Retinal pigment epithelial cell (primary cell): ENCODE measurements at places on chromosomes 2 and 18.

- DNase-seq: no peak
Measured at GRCh38 chr2:234953116-234954031, 1.6 kb downstream of the SH3BP4 start.

DNA sequence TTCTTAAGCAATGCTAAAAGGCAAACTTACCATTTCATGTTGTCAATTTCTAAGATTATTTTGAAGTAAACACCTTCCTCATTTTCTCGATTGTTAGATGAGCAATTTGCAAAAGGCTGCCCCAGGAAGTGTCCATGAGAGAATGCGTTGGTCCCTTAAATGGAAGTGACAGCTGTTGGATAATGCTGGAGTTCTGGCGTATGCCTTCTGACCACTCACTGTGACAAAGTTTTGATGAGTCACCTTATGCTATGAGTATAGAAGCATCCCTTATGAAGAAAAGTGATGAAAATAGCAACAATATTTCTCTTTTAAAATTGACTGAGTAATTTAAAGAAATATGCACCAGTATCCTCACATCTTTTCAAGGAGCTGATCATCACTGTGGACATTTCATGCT is 1497.5 kb downstream of the DPP10 start:
- DNase-seq: no peak

GRCh38 chr2:230878599-230879188 is 14.0 kb downstream of the ITM2C start:
- DNase-seq: no peak

- peak; percentile 46 for DNase-seq
Measured at GRCh38 chr2:155842103-155842502, 490.4 kb downstream of the NR4A2 start.

DNA sequence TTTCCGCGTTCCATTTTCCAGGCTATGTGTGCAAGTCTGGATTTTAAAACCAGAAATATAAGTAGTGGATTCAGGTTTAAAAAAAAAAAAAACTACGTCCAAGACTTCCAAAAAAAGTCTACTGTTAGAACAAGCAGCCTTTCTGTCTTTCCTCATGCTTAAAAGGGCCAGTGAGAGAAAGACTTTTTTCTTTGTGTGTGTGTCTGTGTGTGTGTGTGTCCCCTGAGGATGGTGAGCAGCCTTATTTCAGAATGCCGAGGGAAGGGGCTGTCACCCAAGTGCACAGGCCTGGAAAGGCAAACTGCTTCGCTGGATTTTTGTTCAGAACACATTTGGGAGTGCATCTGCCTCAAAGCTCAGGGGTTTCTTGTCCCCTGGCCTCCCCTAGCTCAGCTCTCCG is 98.8 kb downstream of the ZBTB7C start:
- DNase-seq: no peak

GRCh38 chr2:21715887-21716286 is 592.1 kb downstream of the TDRD15 start:
- no peak for DNase-seq
